ENCODE measurements at places on chromosomes 6 and 20.

GRCh38 chr6:144835322-144835973 is 550.3 kb downstream of the UTRN start:
- DNase-seq: peak; percentile 16

DNA sequence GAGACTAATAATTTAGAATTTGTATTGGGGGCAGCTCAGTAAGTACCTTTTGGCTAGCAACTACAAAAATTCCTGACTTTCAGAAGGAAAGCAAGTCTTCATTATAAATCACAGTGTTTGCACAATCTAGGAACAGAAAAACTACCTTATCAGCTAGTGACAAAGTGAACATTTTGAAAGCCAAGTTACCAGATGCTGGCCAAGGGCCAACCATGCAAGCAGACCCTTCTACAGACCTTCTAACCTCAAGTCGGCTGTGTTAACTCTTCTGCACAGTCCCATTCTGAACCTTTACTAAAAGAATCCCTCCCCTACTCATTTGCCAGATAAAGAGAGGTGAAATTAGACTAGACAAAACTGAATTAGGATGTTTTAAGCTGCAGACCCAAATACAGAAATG is 341.9 kb downstream of the COL12A1 start:
- no peak for DNase-seq

GRCh38 chr6:53614676-53615075 is 50.9 kb downstream of the KLHL31 start:
- no peak for DNase-seq

- no peak for DNase-seq
These were observed 85.8 kb upstream of the ESR1 start for GRCh38 chr6:151721671-151722070.

GRCh38 chr6:35810971-35811698 is 6.0 kb downstream of the LHFPL5 start:
- no peak for DNase-seq

GRCh38 chr6:6466967-6467761 is 121.4 kb upstream of the LY86 start:
- DNase-seq: no peak

- no peak for DNase-seq
These were observed 140.9 kb downstream of the NCOA3 start for GRCh38 chr20:47642624-47643023.

DNA sequence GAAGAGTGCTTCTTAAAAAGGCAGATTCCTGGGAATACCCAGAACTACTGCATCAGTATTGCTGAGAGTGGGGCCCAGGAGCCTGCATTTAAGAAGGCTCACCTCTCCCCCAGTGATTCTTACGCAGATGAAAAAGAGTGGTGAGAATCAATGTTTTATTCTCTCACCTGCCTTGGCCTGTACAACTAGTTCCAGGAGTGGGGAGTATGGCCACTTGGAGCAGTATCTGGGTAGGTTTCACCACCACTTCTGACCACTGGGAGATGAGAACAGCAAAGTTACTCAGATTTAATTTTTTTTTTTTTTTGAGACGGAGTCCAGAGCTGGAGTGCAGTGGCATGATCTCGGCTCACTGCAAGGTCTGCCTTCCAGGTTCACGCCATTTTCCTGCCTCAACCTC is 16.9 kb downstream of the CAP2 start:
- DNase-seq: no peak

Data from CD4-positive, alpha-beta memory T cell (primary cell).